ENCODE measurements at places on chromosomes 3 and 15.

- DNase-seq, result no peak
Observed at GRCh38 chr3:61956236-61956635, 394.9 kb downstream of the PTPRG start.

DNA sequence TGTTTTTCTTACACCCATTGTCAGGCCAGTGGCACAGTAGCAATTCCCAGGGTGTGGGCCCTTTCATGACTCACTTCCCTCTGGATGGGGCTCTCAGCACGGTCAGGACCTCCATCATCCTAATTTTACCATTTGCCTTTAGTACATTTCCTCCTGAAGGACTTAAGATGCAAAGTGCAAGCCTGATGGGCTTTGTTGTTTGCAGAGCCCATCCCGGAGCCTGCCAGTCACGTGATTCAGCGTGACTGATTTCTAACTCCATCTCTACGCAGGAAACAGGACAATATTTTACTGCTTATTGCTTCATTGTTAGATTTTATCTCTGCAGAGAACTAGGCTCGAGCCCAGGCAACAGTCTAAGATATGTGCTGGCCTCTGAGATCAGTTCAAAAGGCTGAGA is 223.7 kb downstream of the PDZRN3 start:
- no peak for DNase-seq

- DNase-seq, result no peak
Observed at GRCh38 chr3:38738630-38739395, 77.2 kb downstream of the SCN10A start.

- DNase-seq, result no peak
Observed at GRCh38 chr15:49847423-49848281, 226.8 kb downstream of the DTWD1 start.

DNA sequence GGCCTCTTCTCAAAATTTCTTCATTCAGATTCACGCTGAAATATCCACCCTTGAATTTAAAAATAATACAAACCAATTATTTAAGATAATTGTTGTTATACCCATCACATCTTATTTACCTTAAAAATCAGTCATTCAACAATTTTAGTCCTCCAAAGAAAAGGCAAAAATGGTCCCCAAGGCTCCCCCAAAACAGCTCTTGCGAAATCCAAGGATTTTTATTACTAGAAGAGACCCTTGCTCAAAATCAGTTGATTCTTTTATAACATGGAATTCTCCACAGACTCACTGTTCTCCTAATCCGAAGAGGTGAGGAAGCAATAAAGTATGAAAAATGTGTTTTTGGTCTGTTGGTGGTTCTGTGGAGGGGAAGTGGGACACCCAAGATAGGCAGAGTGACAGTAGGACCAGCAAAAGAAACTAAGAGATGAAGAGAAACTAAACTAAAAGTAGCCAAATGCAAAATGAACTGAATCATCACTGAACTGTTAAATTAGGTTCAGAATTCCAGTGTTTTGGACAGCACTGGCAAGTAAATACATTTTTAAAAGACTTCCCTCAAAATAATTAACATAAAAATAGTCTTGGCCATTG is 19.1 kb upstream of the PLCH1 start:
- no peak for DNase-seq

GRCh38 chr15:89496155-89497098 is at the start of gene RHCG:
Gene RHCG, minus strand, starts transcription at chr15:89496583. Its CDS starts 39 bp downstream, at chr15:89496544.
- no peak for DNase-seq

- DNase-seq, result no peak
Observed at GRCh38 chr15:56973463-56973862, 55.0 kb downstream of the TCF12 start.

DNA sequence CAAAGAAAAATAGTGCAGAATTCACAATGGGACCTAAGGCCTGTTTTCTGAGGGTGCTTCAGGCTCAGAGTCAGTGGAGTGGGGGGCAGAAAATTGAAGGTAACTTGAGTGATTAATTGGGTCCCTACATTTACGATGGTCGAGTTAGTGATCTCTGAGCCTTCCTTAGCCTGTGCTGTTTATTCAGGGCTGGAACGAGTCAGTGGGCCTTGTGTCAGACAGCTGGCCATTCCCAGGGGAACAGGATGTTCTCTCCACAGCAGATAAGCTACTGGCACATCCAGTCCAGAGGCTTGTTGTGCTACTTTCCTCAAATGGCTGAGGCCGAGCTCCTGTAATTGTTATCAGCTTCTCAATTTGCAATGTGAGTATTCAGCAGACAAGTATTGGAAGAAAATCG is 29.2 kb upstream of the CNTN3 start:
- DNase-seq, result no peak

- no peak for DNase-seq
Observed at GRCh38 chr15:41169781-41170180, 53.7 kb upstream of the INO80 start.

DNA sequence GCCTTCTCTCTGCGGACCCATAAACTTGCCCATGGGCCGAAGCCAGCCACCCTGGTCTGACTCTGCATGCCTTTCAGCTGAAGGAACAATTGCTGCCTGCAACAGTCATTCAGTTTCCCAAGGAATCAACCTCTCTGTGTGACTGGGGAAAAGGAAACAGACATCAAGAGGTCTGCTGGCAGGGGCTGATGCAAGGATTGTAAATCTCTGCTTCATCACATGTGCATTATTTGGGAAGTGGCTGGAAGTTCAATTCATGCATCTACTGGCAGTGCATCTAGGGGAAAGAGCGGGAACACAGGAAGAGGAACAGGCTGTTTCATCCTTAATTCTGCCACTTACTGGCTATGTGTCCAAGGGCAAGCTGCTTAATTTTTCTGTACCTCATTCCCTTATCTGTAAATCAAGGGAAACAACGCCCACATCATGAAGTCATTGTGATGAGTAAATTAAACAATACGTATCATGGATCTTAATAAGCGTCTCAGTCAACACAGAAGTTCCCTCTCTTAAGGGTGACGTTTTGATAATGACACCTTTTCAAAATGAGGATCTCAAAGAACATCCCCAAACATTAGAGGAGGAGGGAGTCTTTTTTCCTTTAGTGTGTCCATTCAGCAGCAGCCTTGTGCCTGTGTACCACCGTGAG is 17.4 kb upstream of the ADPGK start:
- no peak for DNase-seq

DNA sequence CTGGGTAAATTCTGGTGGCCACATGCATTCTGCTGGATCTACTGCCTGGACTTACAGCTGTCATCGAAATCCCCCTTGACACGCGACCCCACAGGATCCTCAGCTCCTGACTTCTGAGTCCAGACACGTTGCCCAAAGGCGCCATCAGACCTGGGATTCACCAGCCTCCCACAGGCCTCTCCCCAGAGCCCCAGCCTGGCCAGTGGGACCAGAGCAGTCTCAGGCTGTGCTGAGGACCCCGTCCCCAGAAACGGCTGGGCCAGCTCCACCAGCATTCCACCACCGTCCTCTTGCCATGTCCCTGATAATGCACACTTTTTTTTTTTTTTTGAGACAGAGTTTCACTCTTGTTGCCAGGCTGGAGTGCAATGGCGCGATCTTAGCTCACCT is 166.1 kb downstream of the LRRK1 start:
- DNase-seq, result no peak

All from stimulated activated CD8-positive, alpha-beta memory T cell treated with anti-CD3 and anti-CD28 coated beads, Interleukin-12 subunit alpha, Interleukin-12 subunit beta, amount 100 ng/mL, for 1 hour (primary cell).